ENCODE measurements at places on chromosomes 1 and 21.

GRCh38 chr1:210418863-210419650 lies 90.4 kb downstream of the HHAT start:
- no peak for DNase-seq

GRCh38 chr1:64476251-64476952 lies 6.5 kb downstream of the CACHD1 start:
- no peak for DNase-seq

DNA sequence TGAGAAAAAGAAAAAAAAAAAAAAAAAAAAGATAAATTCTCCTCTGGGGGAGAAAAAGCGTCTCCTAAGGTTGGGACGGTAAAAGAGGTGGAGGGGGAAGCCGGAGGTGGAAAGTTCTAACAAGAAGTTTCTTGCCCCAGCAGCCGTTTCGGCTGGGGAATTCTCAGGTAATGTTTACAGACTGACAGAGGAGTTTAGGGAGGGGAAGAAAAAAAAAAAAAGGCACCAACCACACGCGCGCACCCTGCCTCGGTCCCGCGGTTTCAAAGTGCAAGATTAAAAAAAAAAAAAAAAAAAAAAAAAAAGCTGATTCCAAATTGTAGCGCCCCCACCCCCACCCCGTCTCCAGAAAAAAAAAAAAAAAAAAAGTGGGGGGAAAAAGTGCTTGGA lies 504 bp downstream of the DHRS3 start:
- no peak for DNase-seq

- no peak for DNase-seq
These were observed 33.5 kb downstream of the CAPN8 start for GRCh38 chr1:223631956-223632355.

DNA sequence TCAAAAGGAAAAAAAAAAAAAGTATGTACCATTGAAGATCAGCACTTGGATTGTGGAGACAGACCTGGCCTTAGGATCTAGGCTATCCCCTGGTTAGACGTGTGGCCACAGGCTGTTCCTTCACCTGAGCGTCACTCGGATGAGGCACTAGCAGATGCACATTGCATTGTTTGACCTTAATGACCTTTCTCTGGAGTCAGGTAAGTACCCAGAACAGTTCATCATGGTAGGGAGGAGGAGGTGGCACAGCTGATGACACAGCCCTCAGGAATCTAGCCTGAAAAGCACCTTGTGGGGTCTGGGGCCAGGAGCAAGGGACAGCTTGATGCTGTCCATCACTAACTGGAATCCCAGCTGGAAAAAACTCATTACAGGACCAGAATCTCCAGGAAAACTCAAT lies 21.2 kb downstream of the NECAP2 start:
- no peak for DNase-seq

- no peak for DNase-seq
These were observed 4.1 kb upstream of the CCDC24 start for GRCh38 chr1:43987159-43987902.

GRCh38 chr1:116529681-116530080 lies 41.1 kb downstream of the CD58 start:
- DNase-seq: no peak

DNA sequence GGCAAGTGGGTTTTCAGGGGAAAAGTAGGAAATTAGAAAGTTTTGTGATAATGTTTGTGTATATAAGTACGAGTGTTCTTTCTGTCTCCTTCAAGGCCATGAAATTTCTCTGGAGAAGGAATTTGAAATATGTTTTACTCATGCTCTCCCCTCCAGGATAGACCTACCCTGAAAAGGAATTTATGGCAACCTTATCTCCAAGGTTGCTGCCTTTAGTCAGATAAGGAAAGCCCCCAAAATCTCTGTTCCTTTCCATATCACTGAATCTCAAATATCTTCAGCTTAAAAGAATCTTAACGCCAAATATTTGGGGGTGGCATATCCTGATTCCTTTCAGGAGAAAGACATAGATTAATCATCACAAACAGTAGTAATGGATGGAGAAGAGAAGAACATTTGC lies 499 bp upstream of the C4BPB start:
- no peak for DNase-seq

DNA sequence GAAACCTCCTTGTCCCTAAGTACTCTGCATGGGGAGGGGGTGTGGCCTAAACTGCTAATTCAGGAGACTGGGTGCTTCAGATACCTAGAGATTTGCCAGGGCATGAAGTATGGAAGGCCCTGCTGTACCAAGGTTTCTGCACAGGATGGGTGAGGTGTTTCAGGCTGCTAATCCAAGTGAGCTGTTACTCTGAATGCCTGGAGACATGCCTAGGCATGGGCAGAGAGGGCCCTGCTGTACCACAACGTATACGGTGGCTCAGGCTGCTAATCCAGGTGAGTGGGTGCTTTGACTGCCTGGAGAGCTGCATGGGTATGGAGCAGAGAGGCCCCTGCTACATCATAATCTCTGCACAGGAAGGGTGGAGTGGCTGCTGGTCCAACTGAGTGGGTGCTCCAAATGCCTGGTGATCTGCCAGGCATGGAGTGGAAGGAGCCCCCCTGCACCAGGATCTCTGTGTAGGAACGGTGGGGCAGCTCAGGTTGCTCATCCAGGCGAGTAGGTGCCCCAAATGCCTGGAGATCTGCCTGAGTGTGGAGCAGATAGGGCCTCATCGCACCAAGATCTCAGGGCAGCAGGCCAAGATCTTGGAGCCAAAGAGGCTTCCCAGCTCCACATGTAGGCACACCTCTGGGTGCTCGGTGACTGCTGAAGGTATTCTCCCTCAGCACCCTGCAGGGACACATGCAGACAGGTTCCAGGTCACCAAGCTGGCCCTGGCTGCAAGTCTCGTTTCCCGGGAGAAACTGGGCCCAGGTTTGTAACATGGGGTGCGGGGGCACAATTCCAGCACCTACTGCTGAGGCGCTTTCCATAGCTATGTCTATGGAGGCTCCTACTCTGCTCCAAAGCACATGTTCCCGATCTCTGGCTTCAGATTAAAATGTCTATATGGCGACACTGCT lies 252.5 kb upstream of the PLXNA2 start:
- no peak for DNase-seq

DNA sequence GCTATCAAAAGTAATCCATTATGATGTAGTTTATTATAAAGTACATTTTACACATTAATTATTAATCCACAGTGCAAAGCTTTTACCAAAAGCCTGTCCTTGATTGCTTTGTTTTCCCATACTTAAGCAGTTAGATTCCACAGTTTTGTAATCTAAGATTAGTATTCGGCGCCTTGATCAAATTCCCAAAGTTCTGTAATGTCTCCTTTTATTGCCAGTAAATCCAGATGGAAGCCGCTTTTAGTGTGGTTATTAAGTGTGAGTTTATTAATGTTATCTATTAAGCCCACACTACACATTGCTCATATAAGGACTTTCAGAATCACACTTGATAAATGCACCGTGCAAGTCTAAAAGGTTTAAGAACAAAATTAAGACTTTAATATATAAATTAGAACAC lies 199.2 kb upstream of the PKN2 start:
- DNase-seq: no peak

DNA sequence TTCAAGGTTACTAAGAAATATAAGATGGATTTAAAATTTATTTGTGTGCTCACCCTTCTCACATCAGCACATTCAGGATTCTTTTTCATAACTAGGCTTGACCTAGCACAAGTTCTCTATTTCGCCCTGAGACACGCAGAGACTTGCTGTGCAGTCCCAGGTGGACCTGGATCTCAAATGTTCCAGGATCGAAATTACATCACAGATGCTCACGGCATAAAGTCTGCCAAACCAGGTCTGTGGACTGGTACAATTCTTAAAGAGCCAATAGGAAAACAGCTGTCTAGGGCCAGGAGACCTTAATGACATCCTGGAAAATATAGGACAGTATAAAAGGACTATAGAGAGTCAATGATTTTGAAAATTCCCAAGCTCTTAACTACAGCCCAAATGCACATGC lies 2.2 kb downstream of the PGBD5 start:
- DNase-seq: no peak

GRCh38 chr1:183807549-183808168 lies 2.7 kb downstream of the RGL1 start:
- DNase-seq: no peak

GRCh38 chr1:165659581-165659895 lies 28.5 kb downstream of the MGST3 start:
- DNase-seq: no peak

DNA sequence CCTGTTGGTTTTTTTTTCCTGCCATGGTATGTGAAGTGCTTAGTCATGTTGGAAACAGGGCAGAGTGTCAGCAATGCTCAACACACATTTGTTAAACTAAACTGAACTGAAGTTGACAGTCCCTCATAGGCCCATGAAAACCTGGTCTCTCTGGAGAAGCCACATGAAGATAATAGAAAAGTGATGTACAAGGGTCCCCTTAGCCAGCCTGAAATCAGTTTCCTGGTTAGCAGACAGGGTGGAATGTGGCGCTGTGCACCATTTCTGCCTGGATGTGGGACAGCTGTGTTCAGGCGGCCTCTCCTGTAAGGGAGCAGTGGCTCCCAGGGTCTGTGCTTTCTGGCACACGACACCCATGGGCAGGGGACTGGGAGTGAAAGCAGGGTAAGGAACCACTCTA lies 9.9 kb upstream of the CHI3L1 start:
- no peak for DNase-seq

- DNase-seq: no peak
These were observed 41.0 kb upstream of the USP25 start for GRCh38 chr21:15688809-15689208.

GRCh38 chr1:164703960-164704411 lies 145.0 kb downstream of the PBX1 start:
- DNase-seq: no peak

GRCh38 chr1:176903474-176903873 lies 261.0 kb downstream of the ASTN1 start:
- DNase-seq: no peak

DNA sequence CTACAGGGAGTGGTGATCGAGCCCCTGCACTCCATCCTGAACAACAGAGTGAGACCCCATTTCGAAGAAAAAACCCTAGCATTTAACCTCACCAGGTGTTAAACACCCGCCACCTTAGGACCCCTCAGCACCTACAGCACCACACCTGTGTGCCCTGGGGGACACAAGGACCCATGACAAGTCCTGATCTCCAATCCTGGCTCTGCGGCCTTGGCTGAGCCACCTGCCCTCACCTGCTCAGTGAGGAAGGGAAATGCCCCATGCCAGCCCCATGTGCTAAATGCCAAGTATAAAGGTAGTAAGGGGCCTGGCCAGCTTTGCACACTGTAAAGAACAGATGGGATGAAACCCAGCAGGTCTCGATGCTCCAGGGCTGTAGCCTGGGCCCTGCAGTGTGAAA lies 11.1 kb downstream of the MRTO4 start:
- no peak for DNase-seq

DNA sequence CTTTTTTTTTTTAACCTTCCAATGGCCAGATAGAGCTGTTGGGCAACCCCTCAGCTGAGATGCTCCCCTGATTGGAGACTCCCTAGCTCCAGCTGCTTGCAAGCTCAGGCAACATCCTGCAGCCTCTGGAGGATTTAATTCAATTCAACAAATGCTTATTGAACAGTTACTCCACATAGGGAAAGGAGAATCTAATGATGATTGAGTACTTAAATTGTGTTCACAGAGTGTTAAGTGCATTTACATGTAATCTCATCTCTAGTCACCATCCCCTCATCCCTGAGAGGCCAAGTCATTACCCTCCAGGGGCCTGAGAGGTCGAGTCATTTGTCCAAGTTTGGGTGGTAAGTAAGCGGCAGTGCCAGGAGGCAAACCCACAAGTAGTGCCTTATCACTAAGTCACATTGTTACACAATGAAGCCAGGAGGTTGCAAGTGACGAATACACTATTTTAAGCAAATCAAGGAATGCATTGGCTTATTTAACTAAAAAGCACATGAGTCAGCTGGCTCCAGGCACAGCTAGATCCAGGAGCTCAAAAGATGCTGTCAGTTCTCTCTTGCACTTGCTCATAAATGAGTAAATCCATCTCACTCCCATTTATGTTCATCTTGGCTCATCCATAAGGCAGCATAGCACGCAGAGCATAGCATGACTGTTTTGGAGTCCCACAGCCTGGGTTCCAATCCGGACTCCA lies 64.3 kb downstream of the OPTC start:
- no peak for DNase-seq

DNA sequence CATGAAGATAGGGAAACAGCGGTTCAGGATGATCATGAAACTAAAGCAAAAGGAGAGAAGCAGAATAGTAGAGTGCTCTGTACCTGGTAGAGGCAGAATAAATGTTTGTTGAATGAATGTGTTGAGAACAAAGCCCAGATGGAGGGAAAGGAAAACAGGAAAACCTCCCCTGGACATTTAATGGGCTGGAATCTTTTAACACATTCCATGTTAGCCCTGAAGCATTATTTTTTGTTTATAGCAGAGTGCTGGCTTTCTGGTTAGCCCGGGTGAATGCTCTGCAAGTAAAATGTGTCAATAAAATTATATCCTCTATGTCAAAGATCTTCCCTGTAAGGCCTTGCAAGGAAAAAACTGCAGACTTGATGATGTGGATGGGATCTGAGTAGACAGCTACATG lies 60.2 kb downstream of the ABCA4 start:
- DNase-seq: no peak

DNA sequence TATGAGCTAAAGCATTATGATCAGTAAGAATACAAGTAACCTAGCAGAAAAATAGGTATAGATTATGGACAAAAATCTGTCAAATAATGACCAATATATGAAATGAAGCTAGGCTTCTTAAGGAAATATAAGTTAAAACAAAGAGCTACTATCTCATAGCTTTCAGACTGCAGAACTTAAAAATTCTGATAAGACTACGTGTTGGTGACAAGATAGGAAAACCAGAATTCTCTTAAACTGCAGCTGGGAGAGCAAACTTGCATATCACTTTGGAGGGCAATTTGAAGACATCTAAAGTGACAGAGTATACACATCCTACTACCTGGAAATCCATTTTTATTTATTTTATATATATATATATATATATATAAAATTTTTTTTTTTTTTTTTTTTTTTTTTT lies 65.5 kb downstream of the LTN1 start:
- DNase-seq: no peak

DNA sequence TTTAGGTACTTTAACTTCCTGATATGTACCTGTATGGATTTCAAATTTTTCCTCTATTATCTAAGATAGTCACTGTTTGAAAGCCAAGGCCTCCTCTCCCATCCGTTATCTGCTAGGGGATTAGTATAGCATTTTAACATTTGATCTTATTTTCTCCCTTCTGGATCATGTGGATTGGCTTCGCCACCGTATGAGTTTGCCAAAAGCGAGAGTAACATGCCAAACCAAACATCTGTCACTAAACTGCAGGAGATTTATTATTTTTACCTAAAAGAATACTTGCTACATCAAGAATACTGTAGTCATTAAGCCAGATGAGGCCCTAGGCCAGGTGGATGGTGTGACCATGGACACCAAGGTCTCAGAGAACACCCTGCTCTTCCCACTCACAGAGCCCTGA lies 28.5 kb upstream of the EEIG2 start:
- no peak for DNase-seq

GRCh38 chr1:208105756-208106155 lies 138.4 kb downstream of the PLXNA2 start:
- no peak for DNase-seq

GRCh38 chr1:159132271-159132881 lies 39.0 kb upstream of the CADM3 start:
- DNase-seq: peak; percentile 29

GRCh38 chr21:27130154-27130553 lies 163.3 kb upstream of the ADAMTS5 start:
- DNase-seq: no peak
